ENCODE measurements at places on chromosomes 2 and 18.

- no peak for DNase-seq
Measured at GRCh38 chr2:18154259-18154658, 275.8 kb downstream of the KCNS3 start.

- no peak for DNase-seq
Measured at GRCh38 chr2:109194620-109194937, 65.6 kb downstream of the SH3RF3 start.

- DNase-seq = no peak
Measured at GRCh38 chr2:22970991-22971390, 414.0 kb upstream of the KLHL29 start.

GRCh38 chr2:174158003-174158402 lies 90.3 kb downstream of the OLA1 start:
- no peak for DNase-seq

DNA sequence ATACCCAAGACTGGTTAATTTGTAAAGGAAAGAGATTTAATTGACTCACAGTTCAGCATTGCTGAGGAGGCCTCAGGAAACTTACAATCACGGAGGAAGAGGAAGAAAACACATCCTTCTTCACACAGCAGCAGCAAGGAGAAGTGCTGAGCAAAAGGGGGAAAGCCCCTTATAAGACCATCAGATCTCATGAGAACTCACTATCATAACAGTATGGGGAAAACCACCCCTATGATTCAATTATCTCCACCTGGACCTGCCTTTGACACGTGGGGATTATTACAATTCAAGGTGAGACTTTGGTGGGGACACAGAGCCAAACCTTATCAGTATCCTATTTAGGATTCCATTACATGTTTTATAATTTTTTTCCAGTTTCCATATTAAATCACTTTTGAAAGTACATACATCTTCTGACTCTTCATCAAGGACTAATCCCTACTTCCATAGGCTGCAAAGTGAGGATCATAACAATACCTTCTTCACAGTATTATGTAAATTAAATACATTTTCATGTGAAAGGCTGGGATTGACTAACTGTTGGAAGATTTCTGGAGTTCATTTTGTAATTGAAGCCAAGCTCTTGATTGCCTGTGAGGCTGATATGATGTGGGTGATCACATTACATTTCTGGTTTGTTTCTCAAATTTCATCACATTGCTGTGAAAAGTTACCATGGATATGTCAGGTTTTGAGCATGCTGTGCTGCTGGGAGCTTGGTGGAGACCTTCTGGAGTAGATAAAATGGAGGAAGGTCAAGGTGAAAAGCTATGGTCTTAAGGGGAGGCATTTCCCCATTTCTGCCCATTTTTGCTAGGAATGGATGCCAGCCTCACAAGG lies 31.7 kb upstream of the CERS6 start:
- no peak for DNase-seq
